Foreskin keratinocyte (primary cell): ENCODE measurements at places on chromosomes 1 and 21. TPM values are rescaled to one million over a fixed set of nuclear protein-coding genes. Genes with fewer than 3 reads are reported as not detected.

The PBX1 gene
- total RNA-seq, result 2.8 and 3.3 TPM in 2 replicates

The IGSF3 gene
- total RNA-seq, result 30.3 and 31.3 TPM in 2 replicates

- no peak for DNase-seq
Observed at GRCh38 chr1:180949616-180950000, 36.9 kb downstream of the KIAA1614 start.

- DNase-seq, result no peak
Observed at GRCh38 chr1:232329103-232329813, 300.7 kb downstream of the SIPA1L2 start.

- DNase-seq, result no peak
Observed at GRCh38 chr21:35381743-35382310, 332.7 kb upstream of the RUNX1 start.

The SPRR2A gene
- total RNA-seq, result 3.5 and 8.1 TPM in 2 replicates

DNA sequence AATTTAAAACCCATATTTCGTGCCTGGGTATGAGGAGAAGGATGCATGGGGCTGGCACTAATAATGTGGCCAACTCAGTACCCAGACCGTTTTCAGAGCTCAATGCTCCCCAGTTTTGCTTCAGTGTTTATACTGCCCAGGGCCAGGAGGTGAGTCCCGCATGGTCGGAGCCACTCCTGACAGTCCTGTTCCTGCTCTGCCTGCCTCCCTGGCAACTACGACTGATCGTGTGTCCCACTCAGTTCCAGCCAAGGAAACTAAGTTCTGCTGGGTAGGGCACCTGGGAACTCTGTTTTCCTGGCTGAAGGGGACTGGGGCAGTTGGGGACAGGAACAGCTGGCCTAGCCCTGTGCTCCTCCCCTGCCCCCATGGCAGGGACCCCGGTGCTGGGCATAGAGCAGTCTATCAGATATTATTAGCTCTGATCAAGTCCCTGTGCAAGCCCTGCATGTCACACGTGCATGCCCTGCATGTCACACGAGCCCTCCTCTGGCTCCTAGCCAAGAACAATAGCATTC, 19.2 kb downstream of the S100A7 start:
- no peak for DNase-seq

The SH2D1B gene
- total RNA-seq, result not detected in 2 replicates

DNA sequence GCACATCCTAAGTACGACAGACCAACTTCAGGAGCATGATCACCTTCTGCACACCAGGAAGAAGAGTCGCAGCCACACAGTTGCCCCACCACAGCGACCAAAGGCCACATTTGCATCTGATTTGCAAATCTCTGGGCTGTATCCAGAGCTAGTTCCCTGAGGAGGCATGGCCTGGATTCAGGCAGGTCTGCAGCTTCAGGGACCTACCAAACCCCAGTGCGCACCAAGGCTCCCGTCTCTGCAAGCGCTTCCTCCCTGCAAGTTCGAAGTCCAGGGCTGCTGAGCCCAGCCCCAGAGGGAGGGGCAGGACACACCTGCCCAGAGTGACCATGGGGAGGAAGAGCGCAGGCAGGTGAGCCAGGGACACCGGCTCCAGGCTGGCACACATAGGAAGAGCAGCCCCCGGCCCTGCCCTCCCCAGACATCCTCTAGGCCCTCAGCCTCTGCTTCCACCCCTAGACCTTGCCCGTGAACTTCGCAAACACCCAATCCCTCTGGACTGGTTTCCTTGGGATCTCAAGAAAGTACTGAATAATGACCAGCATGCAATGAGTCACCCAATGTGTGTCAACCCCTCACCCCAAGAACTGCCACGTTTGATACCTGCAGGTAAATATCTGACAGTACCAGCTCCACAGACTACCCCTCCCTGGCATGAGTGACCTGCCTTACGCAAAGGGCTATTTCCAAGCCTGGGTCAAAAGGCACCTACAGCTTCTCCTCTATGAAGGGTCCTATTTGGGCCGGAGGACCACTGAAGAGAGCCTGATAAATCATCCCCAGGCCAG, 36.8 kb downstream of the CASZ1 start:
- no peak for DNase-seq

DNA sequence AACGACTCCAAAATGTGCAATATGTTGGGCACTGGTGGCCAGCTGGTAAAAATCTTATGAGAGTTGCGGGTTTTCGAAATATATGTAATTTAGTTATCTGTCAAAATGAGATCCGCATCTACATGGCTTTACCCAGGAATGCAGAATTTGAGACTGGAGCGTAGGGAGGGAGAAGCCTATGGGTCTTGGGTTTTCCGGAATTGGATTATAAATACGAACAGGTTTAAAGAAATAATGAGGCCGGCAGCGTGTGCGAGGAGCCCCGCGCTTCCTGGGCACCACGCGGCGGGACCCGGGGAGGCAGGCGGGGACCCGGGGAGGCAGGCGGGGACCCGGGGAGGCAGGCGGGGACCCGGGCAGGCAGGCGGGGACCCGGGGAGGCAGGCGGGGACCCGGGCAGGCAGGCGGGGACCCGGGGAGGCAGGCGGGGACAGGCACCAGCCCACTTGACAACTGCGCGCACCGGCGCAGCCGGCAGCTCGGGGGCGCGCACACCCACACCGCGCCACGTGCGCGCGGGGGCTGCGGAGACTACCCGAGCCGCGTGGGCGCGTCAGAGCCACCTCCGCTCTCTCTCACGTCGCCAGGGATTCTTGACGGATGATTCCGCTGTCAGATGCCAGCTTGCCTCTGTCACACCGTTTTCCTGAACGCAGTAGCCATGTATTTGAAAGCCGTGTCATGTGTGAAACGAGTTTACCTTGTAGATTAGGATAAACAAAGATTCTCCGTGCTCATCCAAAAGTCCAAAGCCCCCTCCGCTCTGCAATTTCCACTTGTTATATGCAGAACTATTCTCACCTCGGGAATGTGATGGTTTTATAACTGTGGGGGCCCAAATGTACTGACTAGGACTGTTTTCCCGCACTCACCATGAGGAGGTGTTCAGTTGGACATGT, 54.3 kb upstream of the HNRNPU start:
- DNase-seq, result peak; percentile 8

The SEC16B gene
- total RNA-seq, result 0.35 and 1.1 TPM in 2 replicates

DNA sequence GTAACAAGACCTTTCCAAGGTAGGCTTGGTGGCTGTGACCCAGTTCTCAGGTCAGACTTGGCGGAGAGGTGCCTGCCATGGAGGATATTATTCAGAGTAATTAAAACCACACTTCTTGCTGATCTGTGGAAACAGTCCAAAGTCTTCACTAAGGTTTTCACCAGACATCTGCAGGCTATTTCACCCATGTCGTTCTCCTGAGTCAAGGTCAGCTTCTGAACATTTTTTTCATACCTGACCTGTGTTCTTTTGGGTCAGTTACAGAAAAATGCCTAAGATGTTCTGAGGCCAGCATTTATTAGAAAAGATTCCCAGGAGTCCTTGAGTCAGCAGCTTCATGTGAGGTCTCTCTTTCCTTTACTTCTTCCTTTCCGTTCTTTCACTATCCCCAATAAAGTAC, 54.9 kb downstream of the RGL1 start:
- no peak for DNase-seq

The C1orf141 gene
- total RNA-seq, result not detected in 2 replicates

DNA sequence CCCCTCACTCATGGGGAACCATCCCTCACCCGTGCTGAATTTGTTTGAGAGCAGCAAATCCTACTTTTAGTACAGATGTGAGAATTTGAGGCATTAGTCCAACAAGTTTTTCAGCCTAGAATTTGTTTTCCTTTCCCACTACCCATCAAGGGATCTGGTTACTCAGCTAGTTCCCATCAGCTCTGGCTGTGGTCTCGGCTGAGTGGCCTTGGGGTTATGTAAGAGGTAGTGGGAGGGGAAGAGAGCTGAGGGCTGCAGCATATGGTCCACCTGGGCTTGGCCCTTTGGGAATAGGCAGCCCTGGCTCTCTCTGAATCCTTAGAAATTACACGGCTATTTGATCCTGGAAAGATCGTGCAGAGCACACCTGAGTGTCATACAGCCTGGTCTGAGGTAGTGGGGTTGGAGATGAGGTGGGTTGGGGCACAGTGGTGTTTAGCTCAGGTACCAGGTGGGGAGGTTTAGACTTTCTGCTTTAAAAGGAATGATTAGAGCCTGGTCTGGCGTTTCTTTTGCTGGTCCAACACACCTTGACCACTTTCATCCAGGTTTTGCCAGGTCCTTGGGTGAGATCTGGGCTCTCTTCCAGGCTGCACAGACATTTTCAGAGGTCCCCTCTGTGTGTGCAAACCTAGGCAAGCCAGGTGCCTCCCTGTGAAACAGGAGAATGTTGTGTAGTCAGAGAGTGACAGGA, 4.2 kb downstream of the GSTM4 start:
- DNase-seq, result no peak

DNA sequence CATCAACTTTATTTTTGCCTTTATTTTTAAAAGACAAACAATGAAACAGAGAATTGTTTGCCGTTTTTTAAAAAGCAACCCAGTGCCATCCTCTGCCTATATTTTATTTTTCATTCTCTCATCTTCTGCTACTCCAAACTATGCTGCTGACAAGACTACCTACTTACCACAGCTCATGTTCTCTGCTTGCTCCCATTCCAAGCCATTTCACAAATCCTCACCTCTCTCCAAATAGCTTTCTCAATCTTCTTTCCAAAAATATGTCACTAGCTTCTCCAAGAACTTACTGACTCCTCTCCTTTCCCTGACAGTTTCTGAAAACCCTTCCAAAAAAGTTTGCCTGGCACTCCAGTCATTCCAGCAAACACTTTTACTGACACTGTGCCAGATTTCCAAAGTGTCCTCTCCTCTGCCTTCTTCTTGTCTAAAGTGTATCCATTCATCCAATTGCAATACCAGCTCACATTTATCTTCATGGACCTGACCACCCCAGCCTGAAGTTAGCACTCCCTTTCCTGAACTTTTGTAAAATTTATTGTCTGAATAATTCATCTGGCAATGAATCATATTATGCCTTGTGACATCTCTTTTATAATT, 766.5 kb upstream of the B3GALT2 start:
- no peak for DNase-seq

GRCh38 chr1:11248169-11248568, 14.2 kb downstream of the MTOR start:
- no peak for DNase-seq

DNA sequence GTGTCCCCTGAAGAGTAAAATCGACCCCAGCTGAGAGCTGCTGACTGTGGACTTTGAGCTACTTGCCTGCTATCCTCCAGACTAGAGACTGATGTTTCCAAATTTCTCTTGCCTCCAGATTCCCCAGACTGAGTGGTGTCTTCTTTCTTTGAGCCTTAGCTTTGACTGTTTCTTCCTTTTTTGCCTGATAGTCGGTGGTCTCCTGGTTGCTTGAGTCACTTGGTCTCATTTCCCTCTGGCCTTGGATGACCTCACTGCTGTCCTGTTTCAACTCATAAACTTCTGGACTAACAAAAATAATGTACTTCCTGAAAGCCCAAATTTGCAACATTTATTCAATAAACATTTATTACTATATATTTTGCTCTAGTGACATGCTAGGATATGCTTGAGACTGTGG, 52.9 kb upstream of the DIPK1A start:
- no peak for DNase-seq

DNA sequence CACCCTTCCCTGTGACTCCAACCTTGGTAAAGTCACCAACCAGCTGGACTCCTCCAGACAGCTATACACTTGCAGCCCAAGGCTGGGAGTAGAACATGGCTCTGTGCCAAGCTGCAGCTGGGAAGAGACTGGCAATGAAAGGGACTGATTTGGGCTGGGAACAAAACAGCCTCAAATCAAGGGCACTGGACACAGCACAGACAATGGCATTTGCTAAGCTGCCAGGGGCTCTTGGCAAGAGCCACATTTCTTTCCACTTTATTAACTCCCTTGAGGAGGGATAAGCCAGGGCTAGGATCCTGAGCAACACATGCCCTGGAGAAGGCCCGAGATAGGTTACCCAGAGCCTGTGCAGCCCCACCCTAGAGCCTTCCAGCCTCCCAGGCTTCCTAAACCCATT, 12.0 kb downstream of the SYT11 start:
- DNase-seq, result no peak

The IL19 gene
- total RNA-seq, result not detected in 2 replicates

DNA sequence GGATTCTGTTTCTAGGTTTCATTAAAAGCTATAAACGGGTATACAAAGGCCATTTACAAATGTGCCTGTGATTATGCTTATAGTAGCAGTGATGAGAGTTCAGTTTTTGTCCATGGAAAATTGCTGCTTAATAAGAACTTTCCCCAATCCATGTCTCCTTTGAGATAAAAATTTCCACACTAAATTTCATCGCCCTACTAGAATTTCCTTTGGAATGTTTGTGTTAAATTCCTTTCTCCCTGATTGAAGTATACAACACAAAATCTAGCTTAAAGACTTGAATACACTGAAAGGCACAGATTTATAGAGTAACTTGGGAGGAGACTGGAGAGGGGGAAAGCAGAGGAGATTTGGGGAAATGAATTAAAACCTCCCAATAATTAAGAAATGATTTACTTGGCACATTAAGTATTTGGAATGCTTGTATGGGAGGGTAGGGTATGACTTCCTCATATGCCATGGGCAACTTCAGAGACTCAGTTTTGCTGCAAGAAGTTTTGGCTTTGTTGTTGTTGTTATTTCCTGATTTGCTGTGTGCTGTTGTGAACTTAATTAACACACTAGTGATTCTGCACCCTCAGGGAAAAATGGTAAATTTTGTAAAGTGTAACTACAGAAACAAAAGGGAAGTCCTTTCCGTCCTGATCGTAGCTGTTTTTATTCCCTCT, 157.6 kb upstream of the LMO4 start:
- no peak for DNase-seq

DNA sequence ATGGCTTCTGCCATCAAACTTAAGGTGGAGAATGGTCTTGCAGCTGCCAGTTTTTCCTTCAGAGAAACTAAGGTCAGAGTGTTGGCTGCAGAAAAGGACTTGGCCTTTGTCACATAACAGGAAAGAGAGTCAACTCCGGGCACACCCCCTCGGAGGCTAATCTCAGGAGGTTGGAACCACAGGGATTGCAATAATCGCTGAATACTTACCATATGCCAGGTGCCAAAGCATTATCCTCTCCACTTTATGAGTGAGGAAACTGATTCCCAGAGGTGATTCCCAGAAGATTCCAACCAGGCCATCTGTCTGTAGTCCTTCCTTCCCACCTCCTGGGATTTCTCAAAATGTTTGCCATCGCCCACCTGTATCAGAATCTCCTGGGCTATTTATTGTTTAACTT, 54.0 kb downstream of the LACTBL1 start:
- DNase-seq, result no peak

The ADCY10 gene
- 0.14 TPM in 1 of 2 replicates, not detected in the other for total RNA-seq

The SIM2 gene
- total RNA-seq, result not detected in 2 replicates

The WDR64 gene
- not detected in 2 replicates for total RNA-seq

The RUNX3 gene
- 0.10 TPM in 1 of 2 replicates, not detected in the other for total RNA-seq

The ANKRD35 gene
- 0.14 and 0.21 TPM in 2 replicates for total RNA-seq

The C1orf87 gene
- total RNA-seq, result not detected in 2 replicates

GRCh38 chr1:156365754-156366153, 3.3 kb upstream of the RHBG start:
- no peak for DNase-seq
